ENCODE measurements at places on chromosomes 6 and 20.

- DNase-seq, result no peak
Measured at GRCh38 chr20:41320976-41321375, 3.4 kb upstream of the ZHX3 start.

DNA sequence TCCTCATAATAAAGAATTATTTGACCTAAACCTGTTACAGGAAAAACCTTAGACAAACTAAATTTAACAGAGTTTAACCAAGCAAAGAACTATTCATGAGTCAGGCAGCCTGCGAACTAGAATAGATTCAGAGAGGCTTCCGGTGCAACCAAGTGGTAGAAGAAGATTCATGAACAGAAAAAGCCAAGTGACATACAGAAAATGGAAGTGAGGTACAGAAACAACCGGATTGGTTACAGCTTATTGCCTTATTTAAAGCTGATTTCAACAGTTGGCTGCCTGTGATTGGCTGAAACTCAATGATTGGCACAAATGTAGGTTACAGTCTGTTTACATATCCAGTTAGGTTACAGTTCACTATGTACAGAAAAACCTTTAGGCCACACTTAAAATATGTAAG is 10.1 kb downstream of the PPP1R3G start:
- peak; percentile 21 for DNase-seq

- peak; percentile 35 for DNase-seq
Measured at GRCh38 chr20:4147319-4147718, 132.0 kb upstream of the RNF24 start.

DNA sequence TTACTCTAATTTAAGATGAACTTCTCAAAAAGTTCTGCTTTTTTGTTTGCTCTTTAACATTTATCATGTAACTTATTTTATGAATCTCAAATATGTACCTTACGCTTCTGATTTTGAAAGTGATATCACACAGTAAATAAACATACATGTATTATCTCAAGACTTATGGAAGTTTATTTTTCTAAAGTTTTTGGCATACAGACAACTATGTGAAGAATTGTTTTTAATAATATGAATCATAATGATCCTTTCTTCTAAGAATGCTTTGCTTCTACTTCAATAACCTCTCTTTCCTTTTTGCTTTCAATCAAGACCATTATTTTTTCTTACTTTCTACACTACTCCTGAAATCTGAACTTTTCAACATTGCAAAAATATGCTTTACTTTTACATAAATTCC is 816.4 kb downstream of the EYS start:
- DNase-seq, result peak; percentile 16

DNA sequence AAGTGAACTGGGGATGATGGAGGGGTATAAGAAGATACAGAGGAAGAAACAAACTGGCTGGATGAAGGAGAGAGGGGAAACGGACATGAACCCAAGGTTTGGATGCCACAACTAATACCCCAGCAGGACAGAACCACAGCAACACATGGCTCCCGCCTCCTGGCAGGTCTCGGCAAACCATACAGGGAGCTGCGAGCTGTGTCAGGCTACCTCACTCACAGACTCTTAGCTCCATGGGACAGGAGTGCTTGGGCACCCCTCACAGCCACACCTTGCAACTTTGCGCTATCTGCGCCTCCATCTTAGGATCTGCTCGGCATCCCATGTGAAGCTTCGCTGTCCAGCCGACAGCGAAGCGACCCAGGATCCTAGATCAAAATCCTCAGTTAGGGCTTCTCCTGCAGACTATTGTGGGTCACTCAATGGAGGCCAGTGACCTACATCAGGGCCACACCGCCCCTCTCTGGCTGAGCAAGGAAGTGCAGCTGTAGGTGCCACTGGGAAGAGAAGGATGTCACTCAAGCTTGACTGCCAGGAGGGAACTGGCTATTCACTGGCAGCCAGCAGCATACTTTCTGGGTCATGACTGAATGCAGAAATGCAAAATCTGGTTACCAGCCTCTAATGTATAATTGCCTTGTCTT is 174.4 kb upstream of the RIN2 start:
- peak; percentile 35 for DNase-seq

DNA sequence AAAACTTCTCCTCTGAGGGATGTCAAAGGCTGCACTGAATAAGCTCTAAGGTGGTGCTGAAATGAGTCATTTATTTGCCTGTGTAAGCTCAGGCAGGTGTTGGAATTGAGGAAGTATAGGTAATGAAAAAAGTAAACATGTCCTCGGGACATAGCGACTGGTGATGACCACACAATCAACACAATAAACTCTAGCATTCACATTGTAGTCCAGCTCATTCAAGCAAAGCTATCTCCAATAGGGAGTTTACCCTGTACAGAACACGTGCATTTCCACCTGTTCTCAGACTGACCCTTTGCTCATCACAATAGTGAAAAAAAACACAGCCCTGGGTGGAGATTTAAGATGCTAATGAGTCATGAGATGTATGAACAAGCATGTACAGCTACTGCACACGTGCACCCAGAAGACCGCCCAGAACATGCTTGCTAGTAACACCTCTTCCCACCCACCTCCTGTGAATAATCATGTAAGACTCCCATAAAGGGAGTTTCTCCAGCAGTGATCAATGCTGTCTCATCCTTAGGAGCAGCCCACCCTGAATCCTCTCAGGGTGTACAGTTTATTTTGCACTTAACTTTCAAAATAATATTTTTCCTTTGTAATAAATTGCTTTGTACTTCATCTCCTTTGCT is 33.0 kb upstream of the POU5F1 start:
- peak; percentile 72 for DNase-seq

DNA sequence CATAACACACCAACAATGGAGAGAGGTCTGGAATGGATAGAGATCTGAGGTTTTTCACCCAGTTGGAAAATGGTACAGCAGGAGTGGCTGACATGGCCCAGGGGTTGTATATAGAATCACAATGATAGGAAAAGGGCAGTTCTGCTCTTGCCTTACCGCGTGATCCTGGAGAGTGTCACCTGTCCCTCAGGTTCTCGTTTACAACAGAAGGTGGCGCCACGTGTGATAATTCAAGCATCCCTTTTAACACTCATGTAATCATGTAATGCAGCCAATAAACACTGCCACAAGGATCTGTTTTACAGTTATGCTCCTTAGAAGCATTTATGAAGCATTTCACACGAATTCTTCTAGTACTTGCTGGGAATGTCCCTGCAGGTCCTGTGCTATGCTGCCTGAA is 12.9 kb upstream of the WFDC2 start:
- DNase-seq, result no peak

DNA sequence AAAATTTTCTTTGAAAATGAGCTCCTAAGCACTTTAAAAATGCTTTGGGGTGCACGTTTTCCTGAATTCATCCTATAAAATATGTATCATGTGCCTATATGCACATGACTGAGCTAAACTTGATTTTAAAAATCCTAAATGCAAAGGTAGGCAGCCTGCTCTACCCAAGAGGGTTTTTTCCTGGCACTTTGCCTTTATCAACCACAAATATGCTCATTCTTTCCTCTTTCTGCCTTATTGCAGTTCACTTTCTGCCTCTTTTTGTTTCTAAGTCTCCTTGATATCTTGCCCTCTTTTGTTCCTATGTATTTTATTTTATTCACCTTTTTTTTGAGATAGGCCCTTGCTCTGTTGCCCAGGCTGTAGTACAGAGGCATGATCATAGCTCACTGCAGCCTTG is 229.3 kb downstream of the GRM1 start:
- DNase-seq, result peak; percentile 24

DNA sequence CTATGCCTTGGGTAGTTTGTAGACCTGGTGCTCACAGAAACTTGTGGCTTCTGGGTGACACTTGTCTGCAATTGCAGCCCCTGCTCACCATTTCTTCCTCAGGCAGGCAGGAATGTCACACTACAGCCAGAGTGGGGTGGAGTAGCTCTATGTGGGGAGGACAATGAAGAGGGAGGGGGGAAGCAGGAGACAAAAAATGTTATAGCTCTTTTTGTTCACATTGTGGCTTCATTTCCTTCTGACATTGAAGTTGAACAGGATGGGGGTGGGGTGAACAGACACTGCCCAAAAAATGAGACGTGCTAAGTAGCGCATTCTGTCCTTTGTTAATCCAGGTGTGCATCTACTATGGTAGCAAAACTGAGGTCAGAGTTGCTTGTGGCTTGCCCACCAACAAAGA is at the start of gene THEMIS:
TSS of gene THEMIS (minus strand) at position 124 of the 400 bp plus-strand sequence. CDS start 126 bp downstream, outside the sequence.
- DNase-seq, result no peak

DNA sequence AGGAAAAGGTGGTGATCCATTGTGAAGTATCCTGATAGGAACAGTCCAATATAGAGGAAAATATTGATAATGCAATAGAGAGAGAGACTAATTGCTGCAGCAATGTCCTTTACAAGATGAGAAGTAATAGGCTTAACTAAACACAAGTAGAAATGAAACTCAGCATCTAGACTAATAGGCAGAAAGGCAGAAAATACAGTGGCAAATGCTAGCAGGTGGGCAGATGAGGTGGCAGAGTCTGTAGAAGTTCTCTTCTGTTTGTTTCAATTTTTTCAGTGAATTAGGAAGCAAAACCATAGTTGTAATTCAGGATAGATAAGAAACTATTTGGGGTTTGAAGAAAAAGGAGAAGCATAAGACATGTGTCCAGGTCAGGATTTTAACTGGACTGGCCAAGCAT is 236.7 kb upstream of the HS3ST5 start:
- DNase-seq, result no peak

DNA sequence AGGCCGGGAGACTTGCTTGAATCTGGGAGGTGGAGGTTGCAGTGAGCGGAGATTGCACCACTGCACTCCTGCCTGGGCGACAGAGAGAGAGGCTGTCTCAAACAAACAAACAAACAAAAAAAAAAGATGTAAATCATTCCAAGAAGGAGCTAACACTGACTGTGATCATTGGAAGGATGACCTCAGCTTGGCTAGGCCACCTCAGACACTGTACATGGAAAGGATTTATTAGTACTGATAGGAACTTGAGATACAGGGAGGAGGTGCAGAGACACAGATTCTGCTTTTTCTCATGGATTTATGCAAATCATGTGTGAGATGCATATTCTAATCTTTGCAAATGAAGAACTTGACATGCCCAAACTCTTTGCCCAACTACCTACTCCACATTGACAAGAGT is 293.6 kb downstream of the HIVEP2 start:
- no peak for DNase-seq

- no peak for DNase-seq
Measured at GRCh38 chr20:64200740-64201139, 36.5 kb downstream of the MYT1 start.

DNA sequence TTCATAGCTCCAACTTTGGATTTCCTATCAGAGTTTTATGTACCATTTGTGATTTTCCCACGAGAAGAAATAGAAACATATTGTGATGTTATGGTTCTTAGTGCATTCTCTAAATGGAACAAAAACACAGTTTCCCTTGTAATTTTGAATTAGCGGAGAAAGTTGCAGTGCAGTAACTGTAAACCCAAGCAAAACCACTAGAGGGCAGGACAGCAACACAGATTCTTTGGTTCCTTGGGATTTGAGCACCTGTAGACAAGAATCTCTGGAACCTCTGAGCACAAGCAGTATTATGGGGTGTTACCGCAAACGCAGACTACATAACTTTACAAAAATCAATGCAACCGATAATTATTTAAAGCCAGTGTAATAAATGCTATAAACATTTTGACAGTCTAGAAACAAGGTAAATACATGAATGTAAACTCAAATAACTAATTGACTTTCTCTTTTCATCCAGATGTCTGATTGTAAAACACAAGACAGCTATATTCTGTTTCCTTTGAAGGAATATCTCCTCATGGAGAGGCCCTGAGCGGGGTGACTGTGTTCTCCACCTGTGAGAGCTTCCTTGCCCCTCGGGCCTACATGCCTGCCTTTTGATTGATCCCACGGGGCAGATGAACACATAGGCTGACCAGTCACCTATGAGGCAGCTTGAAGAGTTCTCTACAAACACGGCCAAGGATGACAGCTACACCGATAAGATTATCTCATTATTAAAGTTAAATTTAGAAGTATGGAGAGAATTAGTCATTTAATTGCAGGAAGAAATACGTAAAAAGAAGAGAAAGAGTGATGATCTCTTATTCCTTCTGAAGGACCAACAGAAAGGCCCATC is 67.5 kb upstream of the COL21A1 start:
- DNase-seq, result peak; percentile 41

GRCh38 chr20:8877294-8877693 is 191.6 kb upstream of the PLCB4 start:
- no peak for DNase-seq

- DNase-seq, result peak; percentile 66
Measured at GRCh38 chr20:43383026-43383795, 74.5 kb upstream of the SRSF6 start.

GRCh38 chr20:19777981-19778380 is 19.9 kb downstream of the RIN2 start:
- DNase-seq, result no peak

Measured in fibroblast of skin of right biceps (primary cell).